ENCODE measurements at places on chromosomes 5 and 9.

- no peak for DNase-seq
These were observed 28.4 kb downstream of the FBXW11 start for GRCh38 chr5:171978016-171978415.

GRCh38 chr5:177361418-177362291 lies 3.9 kb downstream of the RGS14 start:
- no peak for DNase-seq

- DNase-seq = no peak
These were observed 2.8 kb upstream of the ADAMTS12 start for GRCh38 chr5:33894566-33894965.

GRCh38 chr5:26955161-26955560 lies 83.2 kb downstream of the CDH9 start:
- no peak for DNase-seq

GRCh38 chr9:105887679-105888078 lies 193.3 kb downstream of the TMEM38B start:
- DNase-seq = no peak

GRCh38 chr5:121156565-121156964 lies 692.5 kb downstream of the PRR16 start:
- DNase-seq = no peak

GRCh38 chr9:31542384-31543055 lies 841.9 kb upstream of the ACO1 start:
- no peak for DNase-seq

DNA sequence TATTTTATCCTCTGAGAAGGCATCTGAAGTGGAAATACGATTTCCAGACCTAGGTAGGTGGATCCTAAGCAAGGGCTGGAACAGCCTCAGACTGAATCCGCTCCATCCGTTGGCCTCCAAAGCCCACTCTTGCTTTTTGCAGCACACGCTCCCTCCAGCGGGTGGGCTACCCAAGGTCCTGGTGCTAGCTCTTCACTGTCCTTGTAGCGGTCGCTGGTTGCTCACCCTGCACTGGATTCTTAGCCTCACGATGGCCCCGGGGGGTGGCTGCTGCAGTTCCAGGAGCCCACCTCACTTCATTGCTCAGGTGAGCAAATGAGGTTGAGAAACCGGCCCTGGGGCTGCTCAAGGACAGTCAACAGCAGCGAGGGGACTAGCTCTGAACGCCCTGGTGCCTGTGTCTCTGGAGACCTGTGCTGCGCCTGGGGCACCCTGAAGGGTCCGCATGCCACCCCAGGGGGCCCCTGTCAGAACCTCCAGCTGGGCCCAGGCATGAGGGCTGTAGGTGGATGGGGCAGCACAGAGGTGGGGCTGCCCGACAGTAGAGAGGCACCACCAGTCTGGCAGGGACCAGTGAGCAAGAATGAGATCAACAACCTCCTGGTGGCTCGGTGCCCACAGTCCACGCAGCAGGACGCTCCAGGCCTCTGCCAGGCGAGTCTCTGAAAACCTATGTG lies 4.3 kb downstream of the MGAT4B start:
- no peak for DNase-seq
